Non-pigmented ciliary epithelial cell (primary cell): ENCODE measurements at places on chromosomes 7 and 10.
A peak's percentile ranks its signal among the peaks of the same experiment; 100 is the strongest.

- DNase-seq = peak; percentile 65
Measured at GRCh38 chr7:27921081-27921836, 181.3 kb downstream of the TAX1BP1 start.

DNA sequence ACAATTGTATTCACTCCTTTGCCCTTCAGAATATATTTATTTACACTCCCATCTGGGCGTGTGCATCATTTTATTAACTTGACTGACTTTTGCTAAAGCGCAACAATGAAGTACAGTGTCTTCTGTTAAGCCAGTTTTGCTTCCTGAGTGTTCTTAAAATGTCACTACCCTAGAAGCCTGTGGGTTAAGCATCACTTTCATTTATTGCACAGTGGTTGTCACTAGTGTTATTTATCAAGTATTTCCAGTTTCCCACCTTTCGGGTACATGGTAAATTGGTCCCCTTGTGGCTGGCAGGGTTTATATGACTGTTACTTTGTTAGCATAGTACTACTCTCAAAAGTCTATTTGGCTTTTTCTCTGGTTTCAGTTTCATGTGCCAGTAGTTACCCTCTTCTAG, 3.3 kb downstream of the HILPDA start:
- DNase-seq = no peak

DNA sequence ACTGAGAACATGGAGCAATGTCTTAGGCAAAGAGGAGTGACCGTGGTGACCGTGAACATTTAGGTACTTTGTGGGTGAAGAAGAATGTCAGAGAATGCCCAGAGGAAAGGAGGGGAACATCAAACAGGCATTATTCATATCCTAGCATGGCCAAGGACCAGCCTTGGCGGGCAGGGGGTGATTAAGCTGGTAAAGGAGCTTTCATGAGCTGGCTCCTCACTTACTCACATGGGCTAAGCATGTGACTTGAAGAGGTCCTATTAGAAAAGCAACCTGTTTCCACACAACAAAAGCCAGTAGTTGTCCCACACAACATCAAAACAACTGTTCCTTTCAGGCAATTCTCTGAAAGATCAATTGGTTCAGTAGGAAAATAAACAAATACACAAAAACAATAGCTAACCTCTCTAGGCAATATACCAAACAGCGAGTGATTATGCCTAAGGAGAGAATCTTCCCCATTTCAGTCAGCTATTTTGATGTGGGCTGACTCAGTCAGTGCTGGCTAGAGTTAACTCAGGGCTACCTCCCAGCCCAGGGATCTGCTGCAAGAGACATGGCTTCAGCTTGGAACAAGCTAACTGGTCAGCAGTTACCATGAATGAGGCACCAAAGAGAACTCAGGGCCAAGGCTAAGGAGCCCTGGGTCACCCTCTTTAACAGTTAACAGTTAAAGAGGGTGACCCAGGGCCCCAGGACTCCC, 283.5 kb downstream of the ARHGAP12 start:
- no peak for DNase-seq

- DNase-seq = no peak
Measured at GRCh38 chr7:37713613-37714012, 30.0 kb downstream of the GPR141 start.

- DNase-seq = no peak
Measured at GRCh38 chr10:1297566-1298301, 241.5 kb downstream of the WDR37 start.

GRCh38 chr10:11097686-11098085, 80.0 kb downstream of the CELF2 start:
- DNase-seq = no peak

- no peak for DNase-seq
Measured at GRCh38 chr7:114648680-114649079, 234.1 kb downstream of the FOXP2 start.

DNA sequence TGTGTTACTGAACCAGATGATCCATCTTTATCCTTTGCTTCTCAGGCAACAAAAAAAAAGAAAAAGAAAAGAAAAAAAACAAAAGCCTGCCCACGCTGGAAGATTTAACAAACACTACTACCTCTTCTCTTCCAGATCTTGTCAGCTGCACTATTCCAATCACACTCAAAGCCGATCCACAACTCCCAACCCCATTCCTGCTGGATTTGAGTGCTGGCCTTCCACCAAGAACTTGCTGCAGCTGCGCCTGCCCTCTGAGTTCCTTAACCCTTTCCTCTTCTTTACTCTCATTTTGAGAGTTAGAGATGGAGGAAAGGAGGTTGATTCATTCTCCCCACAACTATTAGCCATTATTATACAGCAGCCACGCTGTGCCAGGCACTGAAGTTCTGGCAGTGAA, 16.0 kb upstream of the ITGA8 start:
- no peak for DNase-seq

DNA sequence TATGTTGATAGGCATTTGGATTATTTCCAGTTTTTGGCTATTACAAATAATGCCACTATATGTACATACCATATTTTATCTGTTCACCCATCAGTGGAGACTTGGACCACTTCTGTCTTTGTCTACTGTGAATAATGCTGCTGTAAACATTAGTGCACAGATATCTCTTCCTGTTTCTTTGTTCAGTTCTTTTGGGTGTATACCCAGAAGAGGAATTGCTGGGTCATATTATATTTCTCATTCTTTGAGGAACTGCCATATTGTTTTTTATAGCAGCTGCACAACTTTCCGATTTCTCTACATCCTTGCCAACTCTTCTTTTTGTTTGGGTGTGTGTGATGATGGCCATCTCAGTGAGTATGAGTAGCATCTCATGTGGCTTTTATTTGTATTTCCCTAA, 218.0 kb downstream of the LRMDA start:
- DNase-seq = no peak
